ENCODE measurements at places on chromosomes 5 and 9.

- no peak for DNase-seq
These were observed 110.3 kb upstream of the IQGAP2 start for GRCh38 chr5:76292620-76293322.

- no peak for DNase-seq
These were observed 33.8 kb downstream of the SVEP1 start for GRCh38 chr9:110545705-110546104.

GRCh38 chr5:122371511-122372151 lies 59.6 kb downstream of the SNCAIP start:
- no peak for DNase-seq

DNA sequence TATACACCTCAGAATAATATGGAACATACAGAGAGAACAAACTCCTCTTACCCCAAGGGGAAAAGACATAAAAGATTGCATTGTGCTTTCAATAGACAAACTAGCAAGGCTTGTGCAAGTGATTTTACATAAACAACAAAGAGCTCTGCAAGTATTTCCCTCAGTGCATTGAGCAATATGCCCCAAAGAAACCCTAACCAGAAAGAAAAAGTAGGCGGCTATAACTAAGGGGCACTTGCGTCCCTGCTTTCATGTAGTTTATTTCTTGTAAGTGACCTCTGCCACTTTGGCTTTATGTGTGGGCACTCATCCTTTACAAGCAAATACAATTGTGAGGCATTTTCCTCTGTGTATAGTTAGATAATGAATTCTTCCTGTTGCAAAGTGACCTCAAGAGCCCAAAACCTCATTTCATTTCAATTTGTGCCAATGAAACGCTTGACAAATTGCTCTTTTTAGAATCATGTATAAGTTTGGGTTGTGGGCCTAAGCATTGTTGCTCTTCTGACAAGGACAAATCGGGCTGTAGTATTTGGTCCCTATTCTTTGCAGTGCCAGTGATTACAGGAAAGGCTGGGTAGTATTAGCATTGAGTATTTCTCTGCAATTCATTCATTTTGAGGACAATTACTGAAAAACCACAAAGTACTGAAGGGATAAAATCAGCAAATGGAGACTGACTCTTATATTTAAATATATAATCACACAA lies 282.2 kb downstream of the DTWD2 start:
- DNase-seq = no peak

- DNase-seq = no peak
These were observed 11.2 kb downstream of the FAM240B start for GRCh38 chr9:38708759-38709158.

GRCh38 chr5:111829701-111830100 lies 72.7 kb upstream of the NREP start:
- DNase-seq = no peak

DNA sequence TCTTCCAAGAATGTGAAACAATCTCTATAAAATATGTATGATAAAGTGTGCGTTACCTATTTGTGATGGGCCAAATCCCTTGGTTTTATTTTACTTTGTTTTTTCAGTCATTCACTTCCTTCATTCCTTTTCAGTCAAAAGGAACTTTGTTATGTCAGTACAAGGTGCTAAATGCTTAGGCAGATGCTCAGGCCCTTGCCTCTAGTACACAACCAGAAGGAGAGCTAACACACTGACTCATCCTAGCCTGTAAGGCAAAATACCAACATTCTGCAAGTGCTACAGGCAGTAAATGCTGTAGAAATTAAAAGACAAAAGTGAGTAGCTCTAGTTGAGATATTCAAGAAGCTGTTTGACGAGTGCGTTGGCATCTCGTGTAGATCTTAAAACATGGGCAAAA lies 49.4 kb downstream of the TRPM6 start:
- no peak for DNase-seq

DNA sequence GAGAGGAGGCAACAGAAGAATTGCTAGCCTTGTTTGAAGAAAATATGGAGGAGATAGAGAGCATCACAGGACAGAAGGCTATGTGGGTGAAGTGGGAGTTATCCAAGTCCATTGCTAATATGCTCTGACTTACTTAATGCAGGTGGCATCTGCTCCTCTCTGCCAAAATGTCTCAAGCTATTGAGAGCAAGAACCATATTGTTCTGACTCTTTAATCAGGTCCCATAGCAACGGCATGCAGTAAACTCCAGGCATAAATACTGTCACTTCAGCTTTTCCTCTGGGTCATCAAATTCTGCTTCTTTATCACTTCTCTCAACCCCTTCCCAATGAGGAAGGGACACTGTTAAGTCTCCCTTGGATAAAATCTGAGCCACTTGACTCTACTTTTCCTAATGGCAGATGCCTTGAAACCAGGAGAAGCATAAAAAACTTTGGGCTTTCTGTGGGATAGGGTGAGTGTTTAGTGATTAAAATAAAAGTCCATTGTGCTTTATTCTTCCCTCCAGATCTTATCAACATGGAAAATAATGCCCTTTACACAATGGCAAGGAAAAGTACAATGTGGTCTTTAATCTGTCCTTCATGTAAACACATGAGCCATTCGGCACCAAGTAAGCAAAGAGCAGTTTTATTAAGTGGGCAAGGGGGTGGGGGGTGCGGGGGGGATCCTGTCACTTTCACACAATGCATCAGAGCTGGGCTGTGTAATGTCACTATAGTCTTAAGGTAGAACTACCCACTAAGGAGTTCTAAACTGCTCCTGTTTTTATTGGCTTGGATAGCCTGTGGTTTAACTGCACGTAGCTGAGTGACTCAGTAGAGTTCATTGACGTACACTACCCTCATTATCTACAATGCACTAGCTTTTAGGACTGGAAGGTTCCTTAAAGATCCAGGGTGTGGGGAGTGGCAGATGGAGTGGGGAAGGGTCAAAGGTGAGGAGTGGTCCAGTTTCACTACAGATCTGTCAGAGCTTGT lies 71.0 kb upstream of the TARS1 start:
- DNase-seq = no peak

DNA sequence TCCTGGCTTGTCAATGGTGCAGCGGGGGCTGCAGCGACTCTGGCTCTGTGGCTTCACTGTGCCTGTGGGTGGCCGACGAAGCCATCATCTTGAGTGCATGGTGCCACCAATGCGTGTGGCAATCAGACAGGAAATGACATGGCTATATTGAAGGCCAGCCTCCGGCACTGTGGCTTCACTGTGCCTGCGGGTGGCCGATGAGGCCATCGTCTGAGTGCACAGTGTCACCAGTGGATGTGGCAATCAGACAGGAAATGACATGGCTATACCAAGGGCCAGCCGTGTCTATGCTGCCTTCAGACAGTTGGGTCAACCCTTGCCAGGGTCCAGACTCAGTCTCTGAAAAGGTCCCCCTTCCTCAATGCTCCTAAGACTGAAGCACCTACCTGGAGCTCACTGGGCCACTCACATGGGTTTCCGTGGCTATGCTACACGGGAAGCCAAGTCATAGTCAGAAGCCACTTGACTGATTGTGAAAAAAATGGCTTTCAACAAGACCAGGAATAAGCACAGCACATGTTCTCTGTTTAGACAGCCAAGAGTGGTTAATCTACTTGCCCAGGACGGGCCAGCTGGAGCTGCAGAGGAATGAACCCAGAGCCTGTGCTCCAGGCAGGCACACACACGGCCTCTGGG lies 67.5 kb upstream of the S1PR3 start:
- DNase-seq = no peak

DNA sequence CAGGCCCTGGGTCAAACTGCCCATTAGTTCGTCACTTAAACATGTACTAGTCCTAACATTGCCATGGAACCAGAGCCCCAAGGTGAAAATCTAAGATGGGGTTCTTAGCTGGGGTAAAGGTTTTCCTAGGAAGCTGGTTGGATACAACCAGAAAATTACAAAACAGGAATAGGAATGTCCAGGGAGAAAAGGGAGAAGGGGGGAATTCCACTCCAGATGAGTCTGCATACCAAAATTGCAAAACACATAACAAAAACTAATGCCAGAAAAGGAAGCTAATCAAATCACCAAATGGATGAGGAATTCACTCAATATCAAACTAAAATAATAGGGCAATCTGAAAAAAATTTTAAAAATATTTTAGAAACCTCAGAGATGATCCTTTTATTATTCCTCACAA lies 396.2 kb downstream of the EFNA5 start:
- no peak for DNase-seq

- DNase-seq = no peak
These were observed 20.0 kb downstream of the PIP5K1B start for GRCh38 chr9:68725070-68725469.

- no peak for DNase-seq
These were observed 143.9 kb downstream of the GOLPH3 start for GRCh38 chr5:32030222-32030621.

GRCh38 chr5:57598756-57599155 lies 116.1 kb upstream of the ACTBL2 start:
- no peak for DNase-seq

GRCh38 chr9:130906735-130907416 lies 10.3 kb upstream of the QRFP start:
- DNase-seq = no peak

- DNase-seq = no peak
These were observed 86.9 kb downstream of the NUDT12 start for GRCh38 chr5:103475629-103476240.

DNA sequence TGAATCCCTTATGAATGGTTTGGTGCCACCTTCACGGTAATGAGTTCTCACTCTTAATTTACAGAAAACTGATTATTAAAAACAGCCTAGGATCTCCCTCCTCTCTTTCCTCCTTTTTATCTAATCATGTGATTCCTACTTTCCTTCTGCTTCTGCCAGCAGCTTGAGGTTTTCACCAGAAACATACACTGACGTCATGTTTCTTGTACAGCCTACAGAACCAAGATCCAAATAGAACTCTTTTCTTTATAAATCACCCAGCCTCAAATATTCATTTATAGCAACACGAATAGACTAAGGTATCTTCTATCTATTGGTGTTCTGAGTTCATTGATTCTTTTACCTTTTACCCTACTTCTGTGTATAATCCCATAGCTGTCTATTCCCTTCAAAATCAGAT lies 388.9 kb upstream of the CDH10 start:
- DNase-seq = no peak

DNA sequence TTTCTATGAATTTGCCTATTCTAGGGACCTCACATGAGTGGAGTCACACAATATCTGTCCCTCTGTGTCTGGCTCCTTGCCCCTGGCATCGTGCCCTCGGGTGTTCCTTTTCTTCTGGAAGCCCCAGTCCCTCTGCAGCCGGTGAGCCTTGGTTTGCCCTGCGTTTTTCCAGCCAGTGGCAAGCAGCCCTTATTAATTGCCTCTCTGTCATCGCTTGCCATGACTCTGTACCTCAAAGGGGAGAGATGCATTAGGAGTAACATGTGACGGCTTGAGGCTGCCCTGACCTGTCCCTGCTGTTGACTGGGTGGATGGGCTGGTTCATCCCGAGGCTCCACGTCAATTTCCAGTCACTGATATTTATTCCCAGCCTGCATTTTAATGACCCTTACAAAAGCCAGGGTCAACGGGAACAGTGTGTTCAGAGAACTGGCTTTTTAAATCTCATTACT lies 87.3 kb downstream of the CFAP90 start:
- no peak for DNase-seq

DNA sequence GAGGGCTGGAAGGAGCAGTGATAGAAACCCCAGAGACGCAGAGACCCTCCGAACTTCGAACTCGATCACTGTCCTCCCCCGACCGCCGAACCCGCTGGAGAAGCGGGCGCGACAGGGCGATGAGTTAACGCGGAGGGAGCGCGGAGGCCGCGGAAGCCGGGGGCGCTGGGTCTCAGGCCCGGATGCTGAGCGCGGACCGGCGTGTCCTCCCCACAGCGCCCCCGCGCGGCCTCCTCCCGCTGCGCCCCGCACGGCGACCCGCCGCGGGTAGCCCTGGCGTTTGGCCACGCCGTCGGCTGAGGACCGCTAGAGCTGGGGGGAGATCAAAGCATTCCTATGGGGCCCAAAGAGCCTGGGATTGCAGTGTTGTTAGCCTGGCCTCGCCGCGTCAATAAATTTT lies 7.7 kb upstream of the DMRT2 start:
- no peak for DNase-seq

DNA sequence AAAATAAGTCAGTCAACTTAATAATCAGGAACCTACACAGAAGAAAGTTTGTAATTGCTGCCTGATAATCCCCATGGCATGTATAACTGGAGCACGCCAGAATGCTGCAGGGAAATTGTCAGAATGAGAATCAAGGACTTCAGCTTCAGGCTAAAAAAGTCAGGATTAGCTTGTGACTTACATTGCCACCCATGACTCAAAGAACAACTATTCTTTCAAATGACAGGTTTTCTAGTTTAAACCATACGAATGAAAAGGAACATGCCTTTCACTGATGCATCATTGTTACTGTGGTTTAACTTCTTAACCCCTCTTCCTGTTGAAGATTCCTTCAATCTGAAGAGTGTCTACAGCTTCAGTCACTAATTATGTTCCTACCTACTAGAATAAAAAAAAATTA lies 112.4 kb downstream of the ISL1 start:
- DNase-seq = no peak

DNA sequence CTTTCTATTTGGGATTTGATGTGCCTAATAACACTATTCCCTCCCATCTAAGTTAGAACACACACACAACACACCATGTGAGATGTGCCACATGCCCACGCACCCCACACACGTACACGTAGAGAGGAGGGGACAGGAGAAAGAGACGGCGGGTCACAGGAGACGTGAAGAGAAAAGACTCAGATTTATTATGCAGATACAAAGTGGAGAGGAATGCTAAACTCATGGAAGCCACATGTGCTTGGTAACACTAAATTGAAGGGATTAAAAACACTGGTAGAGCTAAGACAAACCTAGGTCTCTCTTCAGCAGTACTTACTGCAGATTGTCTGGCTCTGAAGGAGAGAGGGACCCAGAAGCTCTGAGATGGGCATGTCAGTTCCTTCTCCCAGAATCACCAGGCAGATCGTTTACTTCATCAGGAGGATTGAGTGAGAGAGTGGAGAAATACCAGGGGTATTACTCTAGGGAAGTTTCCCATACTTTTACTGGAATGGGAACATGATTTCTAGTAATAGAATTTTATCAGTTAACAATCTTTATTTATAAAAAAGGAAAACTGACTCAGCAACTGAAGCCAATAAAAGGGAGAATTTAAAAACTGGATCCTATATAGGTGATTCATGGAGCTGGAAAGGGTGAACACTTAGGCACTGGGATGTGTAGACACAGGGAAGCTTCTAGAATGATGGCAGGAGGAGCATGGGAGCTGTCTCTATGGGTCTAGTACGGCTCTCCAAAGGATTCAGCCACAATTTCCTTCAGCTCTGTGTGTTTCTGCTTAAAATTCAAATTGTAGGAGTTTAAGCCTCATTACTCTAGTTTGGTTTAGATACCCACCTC lies 139.4 kb downstream of the MACIR start:
- DNase-seq = no peak

DNA sequence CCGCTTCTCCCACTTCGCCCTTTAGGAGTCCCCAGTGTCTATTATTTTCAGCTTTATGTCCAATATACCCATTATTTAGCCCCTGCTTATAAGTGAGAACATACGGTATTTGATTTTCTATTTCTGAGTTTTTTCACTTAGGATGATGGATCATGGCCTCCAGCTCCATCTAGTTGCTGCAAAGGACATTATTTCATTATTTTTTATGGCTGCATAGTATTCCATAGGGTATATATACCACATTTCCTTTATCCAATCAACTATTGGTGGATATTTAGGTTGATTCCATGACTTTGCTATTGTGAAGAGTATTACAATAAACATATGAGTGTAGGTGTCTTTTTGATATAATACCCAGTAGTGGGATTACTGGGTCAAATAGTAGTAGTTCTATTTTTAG lies 162.9 kb downstream of the FER start:
- no peak for DNase-seq

GRCh38 chr9:130159057-130159456 lies 13.1 kb upstream of the NCS1 start:
- no peak for DNase-seq

- DNase-seq = no peak
These were observed 926 bp upstream of the MYO10 start for GRCh38 chr5:16936989-16937438.

All from stimulated activated CD4-positive, alpha-beta T cell treated with anti-CD3 and anti-CD28 coated beads, TNF-alpha, amount 100 ng/mL, for 1 hour (primary cell).